ENCODE measurements at places on chromosomes 11 and 22.

DNA sequence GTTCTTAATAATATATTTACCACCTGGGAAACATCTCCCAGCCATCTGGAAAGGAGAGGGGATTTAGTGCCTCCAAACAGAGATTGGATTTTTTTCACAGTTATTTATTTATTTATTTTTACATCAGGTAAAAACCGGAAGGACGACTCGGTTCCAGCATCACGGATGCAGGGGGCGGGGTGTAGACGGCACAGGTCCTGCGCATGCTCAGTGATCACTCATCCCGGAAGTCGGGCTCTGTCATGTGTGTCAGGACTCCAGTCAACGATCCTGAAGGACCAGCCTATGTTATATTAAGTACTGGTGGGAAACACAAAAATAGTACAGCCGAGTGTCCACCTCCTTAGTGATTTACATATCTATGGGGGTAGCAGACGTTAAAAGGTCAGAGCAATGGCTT, 467.6 kb downstream of the NTM start:
- no peak for DNase-seq

DNA sequence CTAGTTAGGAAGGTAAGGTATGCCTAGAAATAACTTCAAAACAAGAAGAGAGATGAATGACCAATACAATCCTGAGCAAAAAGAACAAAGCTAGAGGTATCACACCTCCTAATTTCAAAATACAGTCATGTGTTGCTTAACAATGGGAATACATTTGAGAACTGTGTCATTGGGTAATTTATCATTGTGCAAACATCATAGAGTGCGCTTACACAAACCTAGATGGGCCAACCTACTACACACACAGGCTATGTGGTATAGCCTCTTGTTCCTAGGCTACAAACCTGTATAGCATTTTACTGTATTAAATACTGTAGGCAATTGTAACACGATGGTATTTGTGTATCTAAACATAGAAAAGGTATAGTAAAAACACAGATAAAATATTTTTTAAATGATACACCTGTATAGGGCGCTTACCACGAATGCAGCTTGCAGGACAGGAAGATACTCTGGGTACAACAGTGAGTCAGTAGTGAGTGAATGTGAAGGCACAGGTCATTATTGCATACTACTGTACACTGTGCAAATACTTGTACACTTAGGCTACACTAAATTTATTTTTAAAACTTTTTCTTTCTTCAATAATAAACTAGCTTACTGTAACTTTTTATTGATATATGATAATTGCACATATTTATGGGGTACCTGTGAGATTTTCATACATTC, 48.2 kb downstream of the STK33 start:
- no peak for DNase-seq

DNA sequence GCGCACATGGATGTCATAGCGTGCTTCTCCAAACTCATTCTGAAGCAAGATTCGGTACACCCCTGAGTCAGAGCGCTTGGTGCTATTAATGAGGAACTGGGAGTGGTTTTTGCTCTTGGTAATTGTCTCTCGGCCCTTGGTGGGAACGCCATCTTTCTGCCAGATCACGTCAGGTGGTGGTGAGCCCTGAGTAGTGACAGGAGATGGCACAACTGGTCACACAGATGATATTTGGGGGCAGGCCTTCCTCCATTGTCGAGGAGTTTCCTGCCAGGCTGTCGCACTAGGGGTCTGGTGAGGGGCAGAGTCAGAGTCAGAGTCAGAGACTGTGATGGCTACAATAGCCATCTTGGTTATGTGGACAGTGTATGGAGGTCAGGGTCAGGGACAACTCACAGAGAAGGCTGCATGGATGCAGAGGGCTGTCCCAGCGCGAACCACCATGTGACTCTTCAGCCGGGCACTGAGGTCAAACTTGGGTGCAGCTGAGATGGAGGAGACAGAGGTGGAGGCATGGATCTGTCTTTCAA, 9.3 kb downstream of the TMEM86A start:
- DNase-seq: no peak

DNA sequence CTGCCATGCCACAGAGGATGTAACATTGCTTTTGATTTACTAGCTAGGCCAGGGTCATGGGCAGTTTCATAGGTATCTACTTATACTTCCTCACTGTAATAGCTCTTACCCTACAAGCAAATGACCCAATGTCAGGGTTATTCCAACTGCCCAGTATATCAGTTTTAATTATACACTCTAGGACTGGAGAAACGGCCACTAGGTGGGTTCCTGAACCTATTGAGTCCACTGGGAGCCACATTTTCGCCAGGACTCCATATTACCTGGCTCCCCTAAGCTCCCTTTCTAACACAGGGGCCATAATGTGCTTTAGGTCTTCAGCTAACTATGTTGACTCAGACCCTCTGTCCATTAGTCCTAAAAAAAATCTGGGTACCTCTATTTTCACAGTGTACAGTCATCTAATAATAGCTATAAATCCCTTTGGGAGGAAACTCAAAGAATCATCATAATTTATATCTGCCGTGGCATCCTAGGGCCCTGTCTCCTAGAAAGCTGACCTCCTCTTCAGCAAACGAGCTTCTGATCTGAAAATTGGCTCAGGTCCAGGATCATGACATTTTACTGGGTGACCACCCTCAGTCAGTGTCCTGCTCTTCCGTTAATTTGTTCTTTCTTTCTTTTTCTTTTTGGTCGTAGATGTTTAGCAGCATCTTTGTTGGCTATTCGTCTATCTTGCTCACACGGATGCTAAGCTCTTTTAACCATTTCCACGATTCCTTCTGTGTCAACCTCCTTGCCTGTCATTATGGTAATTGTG, 244.3 kb downstream of the FAM76B start:
- no peak for DNase-seq

Data from activated CD4-positive, alpha-beta T cell treated with anti-CD3 and anti-CD28 coated beads, Interleukin-2, amount 50 U/mL, for 4 hours (primary cell).